ENCODE measurements at places on chromosomes 3 and 15.

GRCh38 chr15:34892963-34893591 lies 76.5 kb downstream of the AQR start:
- DNase-seq, result no peak

DNA sequence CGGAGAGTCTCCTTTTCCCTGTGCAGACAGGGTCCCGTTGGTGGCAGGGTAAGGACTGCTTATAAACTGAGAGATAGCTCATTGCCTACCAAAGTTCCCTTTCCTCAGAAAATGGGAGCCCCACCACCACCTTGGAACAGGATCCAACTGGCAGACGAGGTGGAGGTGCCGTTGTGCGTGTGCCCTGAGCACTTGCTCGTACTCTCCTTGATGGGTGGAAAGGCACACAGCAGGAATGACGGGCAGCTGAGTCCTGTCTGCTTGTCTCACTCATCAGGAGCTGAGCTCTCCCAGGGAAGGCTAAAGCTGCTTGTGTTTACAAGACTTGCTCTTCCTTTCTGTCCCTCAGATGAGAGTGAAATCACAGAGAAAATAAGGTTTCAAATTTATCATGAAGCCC lies 60.7 kb downstream of the B3GNT5 start:
- no peak for DNase-seq

- DNase-seq, result no peak
Observed at GRCh38 chr3:37216597-37217097, 42.3 kb upstream of the LRRFIP2 start.

DNA sequence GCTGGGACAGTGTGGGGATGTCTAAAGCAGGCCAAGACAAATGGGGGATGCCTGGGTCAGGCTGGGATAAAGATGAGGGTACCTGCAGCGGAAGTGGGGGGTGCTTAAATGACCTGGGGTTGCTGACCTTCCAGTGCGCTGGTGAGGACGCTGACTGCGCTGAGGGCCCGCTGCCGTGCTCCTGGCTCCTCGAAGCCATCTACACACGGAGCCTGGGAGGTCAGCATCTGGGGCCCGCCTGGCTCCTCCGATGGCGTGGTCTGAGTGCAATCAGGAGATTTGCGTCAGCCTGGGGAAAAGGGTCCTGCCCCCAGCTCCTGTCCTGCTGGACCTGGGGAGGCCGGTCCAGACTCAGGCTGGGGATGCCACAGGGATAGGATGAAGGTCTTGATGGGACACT lies 50.7 kb downstream of the SCN5A start:
- no peak for DNase-seq

- DNase-seq, result no peak
Observed at GRCh38 chr3:194817936-194818335, 132.3 kb downstream of the FAM43A start.

- no peak for DNase-seq
Observed at GRCh38 chr3:171058058-171058457, 31.5 kb upstream of the SLC2A2 start.

DNA sequence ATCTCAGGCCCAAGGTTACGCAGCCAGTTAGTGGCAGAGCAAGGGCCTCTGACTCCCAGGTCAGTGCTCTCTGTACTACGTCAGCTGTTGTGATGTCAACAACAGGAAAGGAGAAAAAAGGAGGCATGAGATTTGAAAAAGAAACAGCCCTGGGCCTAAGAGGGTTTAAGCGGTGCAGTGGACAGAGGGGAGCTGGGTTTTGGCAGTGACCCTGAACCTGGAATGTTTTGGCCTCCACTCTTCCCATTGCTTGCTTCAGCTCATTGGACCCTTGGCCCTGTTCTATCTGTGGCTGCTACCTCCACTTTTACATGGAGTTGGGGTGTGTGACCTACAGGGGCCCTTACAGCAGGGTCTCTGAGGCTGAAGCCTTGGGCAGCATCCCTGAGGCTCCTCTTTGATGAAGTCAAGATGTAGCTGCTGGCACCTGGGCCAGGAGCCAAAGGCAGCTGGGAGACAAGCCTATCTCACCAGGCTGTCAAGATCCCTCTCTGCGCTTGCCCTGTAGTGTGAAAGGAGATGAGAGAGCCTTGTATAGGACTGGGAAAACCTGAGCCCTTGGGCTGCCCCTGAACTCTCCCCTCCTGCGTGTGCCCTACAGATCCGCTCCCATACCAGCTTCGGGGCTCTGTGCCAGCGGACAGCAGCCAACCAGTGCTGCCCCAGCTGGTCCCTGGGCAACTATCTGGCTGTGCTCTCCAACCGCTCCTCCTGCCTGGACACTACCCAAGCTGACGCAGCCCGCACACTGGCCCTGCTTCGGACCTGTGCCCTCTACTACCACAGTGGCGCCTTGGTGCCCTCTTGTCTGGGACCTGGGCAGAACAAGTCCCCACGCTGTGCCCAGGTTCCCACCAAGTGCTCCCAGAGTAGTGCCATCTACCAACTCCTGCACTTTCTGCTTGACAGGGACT lies 8.7 kb downstream of the DISP2 start:
- no peak for DNase-seq

DNA sequence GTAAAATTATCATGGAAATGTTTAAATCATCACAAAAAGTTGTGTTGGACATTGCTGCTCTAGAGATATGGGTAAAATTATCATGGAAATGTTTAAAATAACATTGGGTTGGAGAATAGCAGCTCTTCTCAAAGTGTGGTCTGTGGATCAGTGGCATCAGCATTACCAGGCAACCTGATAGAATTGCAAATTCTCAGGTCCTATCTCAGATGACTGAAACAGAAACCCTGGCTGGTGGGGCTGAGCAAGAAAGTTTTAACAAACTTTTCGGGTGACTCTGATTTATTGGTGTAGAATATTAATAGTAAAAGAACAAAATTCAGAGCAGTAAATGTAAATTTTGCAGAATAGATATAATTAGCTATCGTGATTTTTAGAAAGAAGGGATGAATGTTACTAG lies 28.9 kb downstream of the NXPE3 start:
- DNase-seq, result peak; percentile 66

DNA sequence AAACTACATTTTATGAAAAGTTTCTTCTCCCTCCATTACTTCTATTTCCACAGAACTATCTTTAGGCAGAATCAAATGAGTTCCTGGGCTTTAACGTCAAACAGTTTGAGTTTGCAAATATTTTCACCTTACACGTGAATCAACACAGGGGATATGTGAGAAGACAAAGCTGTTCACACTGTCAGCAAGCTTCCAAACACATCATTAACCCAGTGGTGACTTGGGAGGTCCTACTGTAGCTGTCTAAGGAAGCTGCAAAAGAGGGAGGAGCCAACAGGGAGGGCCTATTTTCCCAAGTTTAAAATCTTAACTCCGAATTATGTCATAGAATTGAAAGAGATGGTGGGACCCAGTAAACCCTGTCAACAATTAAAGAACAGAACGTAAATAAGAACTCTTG lies 337.8 kb upstream of the DNAJC19 start:
- no peak for DNase-seq

- DNase-seq, result peak; percentile 28
Observed at GRCh38 chr3:28989646-28990089, 291.2 kb upstream of the RBMS3 start.

DNA sequence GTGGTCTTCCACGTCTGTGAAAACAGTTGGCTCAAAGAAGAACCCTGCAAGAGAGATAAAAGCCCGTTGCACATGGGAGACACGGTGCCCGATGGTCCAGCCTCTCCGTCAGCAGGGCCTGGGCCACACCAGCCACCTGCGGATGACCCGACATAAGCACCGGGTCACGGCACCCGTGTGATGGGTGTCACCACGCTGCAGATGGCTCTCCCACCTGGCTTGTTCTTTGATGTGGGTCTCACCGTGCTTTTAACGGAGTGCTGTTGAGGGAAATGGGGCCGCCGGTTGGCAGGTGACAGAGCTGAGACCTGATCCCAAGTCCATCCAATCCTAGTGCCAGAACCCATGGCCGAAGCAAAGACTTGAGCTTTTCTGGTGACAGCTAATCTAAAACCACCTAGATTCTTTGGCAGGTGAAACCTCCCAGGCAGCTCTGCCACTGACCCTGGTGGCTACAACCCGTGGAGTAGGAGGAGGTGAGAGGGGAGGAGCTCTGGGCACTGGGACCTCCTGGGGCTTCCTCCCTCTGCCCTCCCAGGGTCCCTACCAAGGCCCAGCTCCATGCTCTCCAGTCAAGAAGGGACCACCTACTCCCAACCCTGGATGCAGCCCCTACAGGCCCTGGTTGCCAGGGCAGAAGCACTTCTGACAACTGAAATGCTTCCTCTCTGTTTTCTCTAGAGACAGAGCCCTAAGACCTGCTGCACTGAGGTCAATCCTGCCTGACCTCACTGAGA lies 23.4 kb upstream of the SLC41A3 start:
- no peak for DNase-seq

- no peak for DNase-seq
Observed at GRCh38 chr15:95591886-95592285, 738.6 kb upstream of the NR2F2 start.

DNA sequence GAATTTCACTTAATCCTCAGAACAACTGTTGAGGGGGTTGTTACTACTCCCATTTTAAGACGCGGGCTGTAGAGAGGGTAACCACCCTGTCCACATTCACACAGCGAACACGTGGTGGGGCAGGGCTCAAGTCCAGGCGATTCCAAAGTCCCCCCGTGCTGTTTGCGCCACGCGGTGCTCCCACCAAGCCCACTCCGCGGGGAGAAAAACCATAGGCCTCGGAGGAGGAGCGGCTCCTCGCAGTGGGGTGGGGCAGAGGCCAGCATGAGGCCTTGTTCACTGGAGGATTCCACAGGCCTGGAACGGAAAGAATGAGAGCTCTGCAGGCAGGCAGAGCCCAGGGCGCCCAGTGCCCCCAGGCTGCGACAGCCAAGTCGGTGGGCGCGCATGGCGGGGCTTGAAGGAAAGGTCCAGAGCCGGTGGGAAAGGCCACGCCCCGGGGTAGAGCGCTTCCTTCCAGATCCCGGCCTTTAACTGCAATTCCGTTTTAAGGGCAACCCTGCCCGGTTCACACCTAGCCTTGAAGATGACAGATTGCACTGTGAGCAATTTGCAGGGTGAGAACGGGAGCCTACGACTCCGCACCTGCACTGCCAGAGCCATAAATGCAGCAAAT lies 161.8 kb upstream of the TBL1XR1 start:
- DNase-seq, result peak; percentile 60

DNA sequence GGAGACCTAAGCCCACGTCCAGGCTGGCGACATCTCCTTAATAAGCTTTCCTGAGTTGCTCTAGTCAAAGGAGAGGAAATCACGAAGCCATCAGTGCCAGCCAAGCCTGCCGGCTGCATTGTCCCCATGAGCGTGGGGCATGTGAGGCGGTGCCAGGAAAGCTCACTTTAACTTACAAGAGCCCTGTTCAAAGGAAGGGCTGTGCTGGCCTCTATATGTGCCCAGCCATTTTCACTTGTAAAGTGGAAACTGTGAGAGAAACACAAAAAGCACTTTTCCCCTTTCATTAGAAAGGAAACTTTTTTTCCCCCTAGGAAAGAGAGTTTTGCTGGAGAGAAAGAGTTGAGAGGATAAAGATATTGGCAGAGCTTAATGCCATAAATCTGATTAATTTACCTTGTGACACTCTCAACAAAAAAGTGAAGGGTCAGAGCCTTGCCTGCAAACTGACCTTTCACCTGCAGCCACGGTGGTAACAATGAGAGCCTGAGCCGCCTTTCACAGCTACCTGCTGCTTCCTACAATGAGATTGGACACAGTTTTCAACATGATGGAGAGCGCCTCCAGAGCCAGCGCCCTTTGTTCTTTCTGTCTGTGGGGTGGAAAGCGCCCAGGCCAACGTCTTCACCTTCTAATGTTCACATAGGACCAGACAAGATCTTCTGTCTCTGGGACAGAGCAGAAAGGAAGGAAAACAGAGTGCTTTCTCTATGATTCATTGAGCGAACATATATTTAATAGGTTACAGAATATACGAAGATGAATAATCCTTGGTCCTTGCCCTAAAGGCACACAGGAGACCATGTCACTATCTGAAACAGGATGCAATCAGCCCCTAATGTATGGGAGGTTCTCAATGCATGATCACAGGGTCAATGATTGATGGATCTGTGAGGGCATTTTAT lies 233.1 kb upstream of the HES1 start:
- no peak for DNase-seq

GRCh38 chr3:188257384-188258026 lies 103.5 kb downstream of the LPP start:
- DNase-seq, result peak; percentile 20

DNA sequence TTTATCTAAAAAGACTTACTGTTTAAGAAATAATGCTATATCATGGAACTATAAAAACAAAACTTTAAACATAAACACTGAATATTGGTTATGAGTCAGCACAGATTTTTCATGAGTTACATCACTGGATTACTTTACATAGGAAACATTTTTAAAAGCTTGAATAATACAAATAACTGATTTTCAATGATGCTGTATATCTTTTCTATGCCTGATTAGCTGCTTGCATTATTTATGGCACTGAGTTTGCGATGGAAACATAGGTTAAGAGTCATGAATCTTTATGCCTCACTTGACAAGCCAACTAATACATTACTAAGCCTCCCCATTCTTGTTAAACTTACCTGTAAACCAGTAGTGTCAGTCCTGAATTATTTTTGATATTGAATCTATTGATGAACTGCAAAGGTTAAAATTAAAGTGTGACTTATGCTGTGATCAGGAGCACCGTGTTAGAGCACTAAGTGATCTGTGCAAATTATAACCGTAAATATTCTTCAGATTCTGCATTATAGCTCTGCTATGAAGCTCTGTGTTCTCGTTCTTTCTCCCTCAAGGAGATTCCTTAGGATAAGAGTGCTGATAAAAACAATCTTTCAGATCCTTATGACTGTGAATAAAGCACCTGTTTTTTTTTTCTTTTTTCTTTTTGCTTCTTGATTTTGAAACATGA lies 437.3 kb upstream of the BCHE start:
- no peak for DNase-seq

DNA sequence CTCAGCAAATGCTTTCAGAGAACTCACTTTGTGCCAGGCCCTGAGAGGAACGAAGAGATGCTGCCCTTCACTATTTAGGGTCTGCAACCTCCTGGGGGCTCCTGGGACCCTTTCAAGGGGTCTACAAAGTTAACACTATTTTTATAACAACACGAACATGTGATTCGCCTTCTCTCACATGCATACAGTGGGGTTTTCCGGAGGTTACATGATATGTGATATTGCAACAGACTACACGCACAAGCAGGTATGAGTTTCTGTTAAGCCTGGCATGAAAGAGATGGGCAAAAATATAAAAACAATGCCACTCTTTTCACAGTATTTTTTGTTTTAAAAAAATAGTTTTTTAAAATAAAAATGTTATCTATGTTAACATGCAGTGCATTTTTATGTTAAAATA lies 10.3 kb downstream of the STARD5 start:
- DNase-seq, result no peak

GRCh38 chr3:9298236-9298635 lies 48.8 kb upstream of the SRGAP3 start:
- DNase-seq, result no peak

- no peak for DNase-seq
Observed at GRCh38 chr15:82802497-82802896, 3.4 kb downstream of the FSD2 start.
